ENCODE measurements at places on chromosomes 11 and 22. TPM values are rescaled to one million over a fixed set of nuclear protein-coding genes. Genes with fewer than 3 reads are reported as not detected.

DNA sequence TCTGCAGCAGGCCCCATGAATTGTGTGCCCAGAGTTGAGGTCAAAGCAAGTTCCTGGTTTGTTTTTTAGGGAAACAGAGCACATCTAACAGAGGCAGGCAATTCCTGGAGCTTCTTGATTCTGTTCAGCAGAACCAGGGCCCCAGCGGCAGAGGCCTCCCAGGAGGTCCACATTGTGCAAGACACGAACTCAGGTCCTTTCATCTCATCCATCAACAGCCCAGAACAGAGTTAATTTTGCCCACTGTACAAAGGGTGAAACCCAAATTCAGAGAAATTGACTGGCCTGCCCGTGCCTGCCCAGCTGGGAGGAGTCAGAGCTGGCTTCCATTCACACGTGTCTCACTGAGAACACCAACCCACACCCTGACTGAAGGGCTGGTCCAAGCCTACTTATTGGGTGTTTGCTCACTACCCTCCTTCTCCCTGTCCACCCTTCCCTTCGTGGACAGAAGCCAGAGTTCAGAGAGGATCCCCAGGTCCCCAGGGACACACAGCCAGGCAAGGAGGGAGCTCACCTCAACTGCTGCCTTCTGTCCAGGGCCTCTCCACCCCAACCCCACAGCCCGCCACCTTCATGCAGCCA lies 607.1 kb downstream of the TBC1D22A start:
- peak; percentile 78 for DNase-seq

The GAL3ST1 gene
- 0.21 TPM for total RNA-seq

DNA sequence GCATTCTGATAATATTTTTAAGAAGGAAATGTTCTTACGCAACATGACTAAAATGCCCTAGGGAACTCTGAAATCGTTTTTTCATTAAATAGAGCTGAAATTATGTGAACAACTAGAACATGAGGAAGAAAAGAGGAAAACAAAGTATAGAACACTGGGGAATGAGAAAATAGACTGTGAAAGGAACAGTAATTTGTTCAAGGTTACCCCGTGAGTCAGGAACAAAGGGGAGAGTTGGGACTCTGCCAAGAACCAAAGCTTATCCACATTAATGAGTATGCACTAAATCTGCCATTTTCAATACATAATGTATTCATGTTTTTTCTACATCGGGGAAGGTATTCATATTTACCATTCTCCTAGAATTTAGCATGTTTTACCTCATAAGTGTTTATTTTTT lies 961.8 kb upstream of the CCDC90B start:
- DNase-seq, result no peak

DNA sequence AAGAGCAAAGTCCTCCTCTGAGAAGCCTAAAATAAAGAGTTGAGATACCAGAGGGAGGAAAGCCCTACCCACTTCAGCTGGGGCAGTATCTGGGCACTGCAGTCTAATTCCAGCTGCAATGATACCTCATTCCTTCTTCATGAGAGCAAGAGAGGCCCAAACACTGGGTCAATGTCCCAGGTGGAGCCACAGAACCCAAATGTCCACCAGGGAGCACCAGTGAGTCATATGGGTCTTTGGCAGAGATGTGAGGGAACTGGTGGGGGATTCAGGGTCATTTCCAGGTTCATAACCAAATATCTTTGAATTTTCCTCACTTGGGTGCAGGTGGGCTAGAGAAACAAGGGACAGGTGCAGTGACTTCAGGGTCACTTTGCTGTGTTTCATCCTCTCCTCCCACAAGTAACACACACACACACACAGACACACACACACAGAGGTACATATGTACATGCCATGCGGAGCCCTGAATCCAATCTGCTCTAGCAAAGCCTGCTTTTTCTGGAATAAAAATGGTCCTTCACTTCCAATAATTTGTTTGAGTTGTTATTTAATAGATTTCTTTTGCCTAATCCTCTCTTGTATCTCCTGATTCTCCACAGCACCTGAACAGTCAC lies 585.4 kb downstream of the SOX6 start:
- DNase-seq, result no peak

The LMF2 gene
- total RNA-seq, result 108 TPM

GRCh38 chr11:11163669-11164333 lies 189.2 kb downstream of the CSNK2A3 start:
- DNase-seq, result no peak

DNA sequence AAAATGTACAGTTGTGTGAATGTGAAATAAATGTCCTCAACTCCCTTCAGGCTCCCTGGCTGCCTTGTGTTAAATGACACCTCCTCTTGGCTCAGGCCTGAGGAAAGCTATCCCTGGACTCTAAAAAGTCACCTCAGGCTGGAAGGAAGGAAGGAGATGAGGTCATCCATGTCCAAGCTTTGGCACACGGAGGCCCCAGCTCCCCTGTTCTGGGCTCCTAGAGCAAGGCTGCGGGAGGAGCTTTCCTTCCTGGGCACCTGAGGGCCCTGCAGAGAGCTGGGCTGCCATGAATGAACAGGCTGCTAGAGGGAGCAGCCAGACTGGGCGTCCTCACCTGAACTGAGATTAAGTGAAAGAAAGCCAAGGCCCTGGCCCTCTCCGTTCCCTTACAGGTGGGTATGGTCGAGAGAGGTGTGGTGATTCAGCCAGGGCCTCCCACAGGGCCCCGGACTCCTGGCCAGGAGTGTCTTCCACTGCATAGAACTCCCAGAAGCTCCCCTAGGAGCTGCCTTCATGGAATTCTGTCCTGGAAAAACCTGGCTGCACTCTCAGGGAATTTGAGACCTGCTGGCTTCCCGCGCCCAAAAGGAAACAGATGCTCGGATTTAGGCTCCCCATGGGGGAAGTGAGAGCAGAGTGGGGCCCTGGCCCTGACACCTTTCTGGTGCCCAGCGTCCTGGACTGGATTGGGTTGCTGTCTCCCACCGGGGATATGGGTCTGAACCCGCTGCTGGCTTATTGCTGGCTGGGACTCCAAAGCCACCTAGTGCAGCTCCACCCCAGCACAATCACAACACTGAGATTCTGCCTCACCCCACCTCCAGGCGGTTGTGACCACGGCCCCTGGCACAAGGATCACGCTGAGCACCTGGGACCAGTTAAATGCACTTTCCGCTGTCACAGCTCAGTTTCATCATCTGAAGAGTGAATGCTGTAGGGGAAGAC lies 22.2 kb downstream of the MYBPC3 start:
- DNase-seq, result no peak

The CARD18 gene
- not detected for total RNA-seq

GRCh38 chr11:123410218-123410549 lies 19.9 kb upstream of the GRAMD1B start:
- DNase-seq, result no peak

The HEPN1 gene
- total RNA-seq, result not detected

The HOATZ gene
- total RNA-seq, result not detected

GRCh38 chr11:69533296-69534165 lies 52.1 kb downstream of the LINC01488 start:
- DNase-seq, result no peak
